ELF-1 (cell line): ENCODE measurements at places on chromosomes 4 and X.

GRCh38 chrX:55758033-55758432 is 40.5 kb downstream of the RRAGB start:
- DNase-seq: no peak

- no peak for DNase-seq
These were observed 6.1 kb downstream of the RPS3A start for GRCh38 chr4:151105454-151106032.

DNA sequence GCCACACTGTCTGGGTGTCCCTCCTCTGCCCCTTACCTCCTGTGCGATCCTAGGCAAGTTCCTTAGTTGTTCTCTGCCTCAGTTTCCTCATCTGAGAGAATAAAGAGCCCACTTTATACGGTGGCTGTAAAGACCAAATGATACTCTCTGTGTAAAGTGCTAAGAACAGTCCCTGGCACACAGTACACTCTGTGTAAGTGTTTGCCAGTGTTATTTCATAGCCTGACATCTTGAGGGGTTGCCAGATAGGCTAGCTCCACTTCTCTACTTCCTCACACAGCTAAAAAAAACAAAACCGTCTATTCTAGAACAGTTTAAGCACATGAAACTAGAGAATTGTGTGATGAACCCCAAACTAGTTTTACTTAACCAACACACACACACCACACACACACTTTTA is 17.1 kb downstream of the SPON2 start:
- no peak for DNase-seq

GRCh38 chr4:178070163-178070562 is 627.9 kb upstream of the AGA start:
- DNase-seq: no peak

DNA sequence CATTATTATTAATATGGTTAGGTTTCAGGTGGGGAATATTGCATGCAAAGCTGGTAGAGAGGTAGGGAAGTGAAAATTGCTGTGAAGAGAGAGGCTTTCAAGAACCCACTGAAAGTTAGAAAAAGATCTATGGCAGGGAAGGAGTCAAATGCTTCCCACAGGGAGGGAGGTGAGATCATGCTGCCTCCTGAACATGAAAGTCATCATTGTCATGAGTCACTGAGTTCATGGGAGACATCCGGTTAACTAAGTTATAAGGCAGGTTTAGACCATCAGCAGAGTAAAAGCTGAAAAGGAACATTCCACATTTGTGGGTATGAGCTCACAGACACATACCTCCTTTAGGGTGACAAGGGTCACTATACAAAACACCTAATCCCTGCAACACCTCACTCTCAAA is 16.2 kb downstream of the GATB start:
- DNase-seq: no peak

- no peak for DNase-seq
These were observed 9.1 kb downstream of the ASMTL start for GRCh38 chrX:1443496-1444075.

- DNase-seq: peak; percentile 70
These were observed 308.5 kb downstream of the EVC2 start for GRCh38 chr4:5399790-5400421.

- DNase-seq: no peak
These were observed 78.4 kb downstream of the STARD8 start for GRCh38 chrX:68725756-68726365.

DNA sequence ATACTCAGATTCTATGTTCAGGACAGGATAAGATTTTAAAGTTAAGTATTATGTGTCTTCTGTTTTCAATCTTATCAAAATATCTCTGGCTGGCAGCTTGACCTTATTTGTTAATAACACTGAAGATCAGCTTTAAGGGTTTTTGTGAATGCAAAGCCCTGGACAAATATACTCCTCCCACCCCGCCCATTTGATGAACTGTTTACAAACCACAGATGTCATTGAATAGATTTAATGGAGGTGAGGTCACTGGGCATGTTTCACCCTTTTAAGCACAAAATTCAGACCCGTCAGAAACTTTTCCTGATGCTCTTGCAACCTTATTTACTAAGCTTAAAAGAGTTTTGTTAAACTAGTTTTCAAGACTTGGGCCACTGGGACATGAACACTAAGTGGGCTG is 10.1 kb upstream of the CXCL8 start:
- no peak for DNase-seq

GRCh38 chr4:23373261-23373660 is 516.6 kb downstream of the PPARGC1A start:
- DNase-seq: peak; percentile 30

- DNase-seq: no peak
These were observed 294.8 kb downstream of the PACRGL start for GRCh38 chr4:20995015-20995414.

DNA sequence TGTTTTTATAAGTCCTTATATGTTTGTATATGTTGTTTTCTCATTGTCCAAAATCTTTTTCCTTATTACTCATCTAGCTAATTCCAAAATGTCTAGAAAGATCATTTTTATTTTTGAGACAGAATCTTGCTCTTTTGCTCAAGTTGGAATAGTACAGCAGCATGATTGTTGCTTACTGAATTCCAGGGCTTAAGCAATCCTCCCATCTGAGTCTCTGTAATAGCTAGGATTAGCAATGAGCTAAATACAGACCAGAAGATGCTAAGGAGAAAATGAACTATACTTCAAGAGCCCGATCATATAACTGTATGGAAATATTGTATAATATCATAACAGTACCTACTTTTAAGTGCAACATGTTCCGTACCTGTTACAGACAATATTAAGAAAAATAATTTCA is 1027.0 kb downstream of the STIM2 start:
- no peak for DNase-seq

GRCh38 chr4:160403081-160403480 is 1300.2 kb downstream of the RAPGEF2 start:
- DNase-seq: no peak

DNA sequence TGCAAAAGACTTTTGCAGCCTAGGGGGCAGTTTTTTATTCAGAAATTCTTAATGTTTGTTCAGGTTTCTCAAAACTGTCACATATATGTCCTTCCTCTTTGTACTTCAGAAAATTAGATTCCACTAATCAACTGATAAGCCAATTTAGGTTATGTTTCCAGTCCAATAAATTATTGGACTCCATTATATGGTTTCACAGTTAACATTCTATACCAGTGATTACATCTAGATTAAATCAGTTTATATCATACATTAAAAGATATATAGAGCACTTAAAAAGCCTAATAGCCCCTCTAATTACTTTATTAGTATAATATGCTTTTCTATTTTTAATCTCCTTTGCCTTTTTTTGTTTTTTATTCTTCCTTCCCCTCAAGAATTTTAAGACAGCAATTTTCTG is 434.1 kb downstream of the INPP4B start:
- DNase-seq: no peak

DNA sequence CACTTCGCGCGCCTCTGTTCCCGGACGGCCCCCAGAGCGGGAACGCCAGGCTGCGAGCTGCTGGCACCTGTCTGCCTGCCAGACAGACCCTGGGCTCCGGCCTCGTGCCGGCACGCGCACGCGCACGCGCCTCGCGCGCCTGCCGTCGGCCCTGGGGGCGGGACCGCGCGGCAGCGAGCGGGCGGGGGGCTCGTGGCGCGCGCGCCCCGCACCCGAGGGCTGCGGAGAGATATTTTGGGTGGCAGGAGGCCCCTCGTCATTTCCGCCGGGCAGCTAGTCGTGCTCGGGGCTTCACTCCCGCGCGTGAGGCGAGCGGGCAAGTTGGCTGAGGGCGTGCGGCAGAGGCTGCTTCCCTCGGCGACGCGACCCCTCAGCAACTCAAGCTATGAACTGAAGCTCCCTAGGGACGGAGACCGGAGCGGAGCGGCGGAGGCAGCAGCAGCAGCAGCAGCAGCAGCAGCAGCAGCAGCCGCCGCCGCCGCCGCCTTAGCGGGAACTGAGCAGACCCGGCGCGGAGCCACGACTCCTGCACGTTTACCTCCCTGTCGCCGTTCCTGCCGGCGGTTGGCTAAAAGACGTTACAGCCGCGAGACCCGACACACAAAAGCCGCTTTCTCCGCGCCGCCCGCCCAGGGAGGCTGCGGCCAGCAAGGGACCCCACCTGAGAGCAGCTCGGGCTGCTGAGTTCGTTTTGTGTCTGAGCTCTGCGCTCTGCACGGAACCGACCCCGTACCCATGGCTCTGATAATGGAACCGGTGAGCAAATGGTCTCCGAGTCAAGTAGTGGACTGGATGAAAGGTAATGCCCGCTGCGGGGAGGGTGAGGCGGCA is at the start of gene CNKSR2:
TSS of gene CNKSR2 (plus strand) at position 256 of the 831 bp plus-strand sequence. CDS start at position 736, 480 bp downstream.
- DNase-seq: peak; percentile 91

DNA sequence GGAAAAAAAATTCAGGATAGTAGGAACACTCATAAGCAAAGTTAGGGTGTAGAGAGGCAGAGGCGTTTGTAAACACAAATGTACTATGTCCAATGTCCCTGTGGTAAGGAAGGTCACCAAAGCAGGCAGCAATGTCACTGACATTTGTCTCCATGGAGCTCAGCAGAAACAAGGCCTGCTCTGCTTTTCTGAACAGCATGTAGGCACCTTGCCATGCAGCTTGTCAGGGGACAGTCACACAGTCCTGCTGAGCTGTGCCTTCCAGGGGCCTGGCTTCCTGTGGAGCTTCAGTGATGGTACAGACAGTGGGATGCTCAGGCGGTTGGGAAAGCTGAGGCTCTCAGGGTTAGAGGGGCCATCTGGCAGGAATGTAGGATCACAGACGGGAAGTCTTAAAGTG is 74.5 kb upstream of the HS3ST1 start:
- no peak for DNase-seq

- no peak for DNase-seq
These were observed 34.3 kb upstream of the BANK1 start for GRCh38 chr4:101756181-101756580.

GRCh38 chr4:130074096-130074495 is 978.1 kb downstream of the C4orf33 start:
- no peak for DNase-seq

GRCh38 chrX:45323387-45323786 is 122.7 kb upstream of the DIPK2B start:
- DNase-seq: no peak

- DNase-seq: peak; percentile 92
These were observed 6.2 kb downstream of the PLAC8 start for GRCh38 chr4:83108101-83108861.

GRCh38 chr4:19193274-19193981 is 1058.3 kb upstream of the SLIT2 start:
- DNase-seq: no peak

GRCh38 chr4:108483650-108484049 is 136.7 kb upstream of the RPL34 start:
- no peak for DNase-seq

DNA sequence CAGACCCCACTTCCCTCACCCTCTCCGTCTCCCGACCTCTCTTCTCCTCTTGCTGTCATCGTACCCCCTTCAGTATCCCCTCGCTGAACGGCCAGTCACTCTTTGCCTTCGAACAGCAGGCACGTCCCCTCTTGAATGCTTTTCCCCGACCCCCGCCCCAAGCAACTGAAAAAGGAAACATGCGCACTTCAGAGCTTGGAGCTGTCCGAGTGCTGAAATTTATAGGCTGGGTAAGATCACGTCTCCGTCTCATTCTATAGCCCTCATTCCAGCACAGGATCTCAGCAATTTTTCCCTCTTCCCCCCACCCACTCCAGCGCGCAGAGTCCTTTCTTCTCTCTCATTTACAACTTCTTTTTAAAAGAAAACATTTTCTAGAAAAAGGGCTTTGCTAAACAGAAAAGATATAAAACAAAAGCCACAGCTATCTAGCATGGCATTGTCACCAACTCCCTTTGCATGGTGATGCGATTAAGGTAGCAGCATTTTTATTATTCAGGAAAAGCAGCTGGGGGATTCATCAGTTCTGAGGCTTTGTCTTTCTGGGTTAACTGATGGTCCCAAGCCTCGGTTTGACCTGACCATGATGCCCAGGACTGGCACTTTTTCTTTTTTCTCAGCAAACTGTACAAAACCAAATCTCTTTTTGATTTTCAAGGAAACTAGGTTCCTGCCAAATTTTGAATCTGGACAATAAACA is at the start of gene GLRA2:
TSS of gene GLRA2 (plus strand) at position 247 of the 700 bp plus-strand sequence. CDS start 522 bp downstream, outside the sequence.
- peak; percentile 65 for DNase-seq

DNA sequence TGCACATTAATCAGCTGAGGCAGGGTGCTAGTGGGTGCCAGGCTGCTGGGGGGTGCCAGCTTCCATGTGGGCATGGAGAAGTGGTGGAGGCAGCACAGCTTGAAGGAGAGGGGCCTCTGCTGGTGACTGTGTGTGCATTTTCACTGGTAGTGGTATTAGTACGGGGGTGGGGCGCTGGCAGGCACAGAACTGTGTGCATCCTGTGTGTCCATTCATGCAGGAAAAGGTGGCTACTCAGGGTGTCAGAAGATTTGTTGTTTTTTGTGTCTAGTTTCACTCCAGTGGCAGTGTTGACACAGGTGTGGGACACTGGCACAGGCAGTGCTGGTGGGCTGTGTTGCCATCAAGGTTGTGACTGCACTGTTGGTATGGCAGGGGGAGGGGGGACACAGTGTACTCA is 1303.6 kb downstream of the FAM133A start:
- DNase-seq: no peak

GRCh38 chr4:2487632-2488031 is 18.7 kb downstream of the RNF4 start:
- no peak for DNase-seq

DNA sequence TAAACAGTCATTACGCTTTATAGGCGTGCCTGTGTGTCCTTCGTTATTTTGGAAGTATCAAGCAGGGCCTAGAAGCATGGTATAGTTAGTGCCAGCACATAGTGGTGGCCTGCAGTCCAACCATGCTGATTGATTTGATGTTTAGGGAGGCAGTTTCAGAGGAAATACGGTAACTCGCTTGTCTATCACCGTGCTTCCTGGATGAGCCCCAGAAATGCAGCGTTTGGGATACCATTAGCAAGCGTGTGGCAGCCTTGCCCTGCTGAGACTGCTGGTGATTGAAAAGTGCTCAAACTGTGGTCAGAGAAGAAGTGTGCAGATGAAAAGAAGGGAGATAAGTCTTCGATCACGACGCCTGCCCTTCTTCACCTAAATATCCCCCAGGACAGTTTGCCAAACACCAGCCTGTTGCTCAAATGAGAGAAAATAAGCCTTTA is 158.4 kb downstream of the CHIC2 start:
- DNase-seq: peak; percentile 71

GRCh38 chrX:43586830-43587229 is 69.3 kb upstream of the MAOA start:
- no peak for DNase-seq

GRCh38 chr4:28226962-28227361 is 1366.3 kb downstream of the STIM2 start:
- no peak for DNase-seq

GRCh38 chr4:168884251-168885124 is 125.6 kb downstream of the CBR4 start:
- no peak for DNase-seq

DNA sequence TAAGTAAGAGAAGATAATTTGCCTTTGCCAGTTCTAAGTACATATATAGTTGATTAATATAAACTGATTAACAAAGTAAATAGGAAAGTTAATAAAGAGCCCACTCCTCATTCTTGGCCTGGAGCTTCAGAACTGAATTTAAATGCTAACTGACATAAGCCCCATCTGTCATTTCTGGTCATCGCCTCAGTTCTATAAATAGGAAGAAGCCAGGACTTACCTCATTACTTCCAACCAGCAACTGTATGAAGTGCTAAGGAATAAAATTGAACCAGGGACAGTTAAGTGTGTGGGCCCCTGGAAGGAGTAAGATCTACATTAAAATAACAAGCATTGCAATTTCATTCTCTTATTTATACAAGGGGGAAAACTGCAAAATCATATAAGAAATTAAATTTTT is 52.0 kb upstream of the PDLIM5 start:
- no peak for DNase-seq

- no peak for DNase-seq
These were observed 21.1 kb upstream of the SMIM10 start for GRCh38 chrX:134969726-134970125.

GRCh38 chr4:144906181-144906925 is 191.6 kb downstream of the ANAPC10 start:
- peak; percentile 11 for DNase-seq
